ENCODE measurements at places on chromosomes 6 and 20.

GRCh38 chr6:8844968-8845367 is 409.6 kb upstream of the SLC35B3 start:
- no peak for DNase-seq

- peak; percentile 29 for DNase-seq
These were observed 291.2 kb upstream of the ADGRB3 start for GRCh38 chr6:68343901-68344300.

DNA sequence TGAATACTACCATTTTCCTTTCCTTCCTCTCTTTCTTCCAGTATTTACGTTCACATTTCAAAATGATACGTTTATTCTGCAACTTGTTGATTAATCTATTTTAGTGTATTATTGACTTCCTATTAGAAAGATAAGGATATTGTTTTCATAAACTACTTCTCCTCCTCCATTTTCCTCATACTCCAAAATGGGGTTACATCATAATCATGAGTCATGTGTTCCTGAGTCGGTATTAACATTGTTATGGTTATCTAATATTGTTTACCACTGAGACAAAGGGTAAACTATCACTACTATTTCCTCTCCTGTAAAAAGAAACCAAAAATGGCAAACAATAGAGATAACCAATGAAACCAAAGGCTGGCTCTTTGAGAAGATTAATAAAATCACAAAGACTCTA is 126.5 kb upstream of the CDYL start:
- DNase-seq: no peak

- DNase-seq: no peak
These were observed 22.2 kb downstream of the RREB1 start for GRCh38 chr6:7129784-7130569.

- DNase-seq: no peak
These were observed 314.8 kb upstream of the QKI start for GRCh38 chr6:163099621-163100171.

GRCh38 chr6:34095136-34095505 is 50.8 kb downstream of the GRM4 start:
- DNase-seq: no peak

- DNase-seq: no peak
These were observed 8.6 kb downstream of the ADAT2 start for GRCh38 chr6:143441680-143442545.

- DNase-seq: no peak
These were observed 10.2 kb downstream of the TAAR1 start for GRCh38 chr6:132648828-132649227.

DNA sequence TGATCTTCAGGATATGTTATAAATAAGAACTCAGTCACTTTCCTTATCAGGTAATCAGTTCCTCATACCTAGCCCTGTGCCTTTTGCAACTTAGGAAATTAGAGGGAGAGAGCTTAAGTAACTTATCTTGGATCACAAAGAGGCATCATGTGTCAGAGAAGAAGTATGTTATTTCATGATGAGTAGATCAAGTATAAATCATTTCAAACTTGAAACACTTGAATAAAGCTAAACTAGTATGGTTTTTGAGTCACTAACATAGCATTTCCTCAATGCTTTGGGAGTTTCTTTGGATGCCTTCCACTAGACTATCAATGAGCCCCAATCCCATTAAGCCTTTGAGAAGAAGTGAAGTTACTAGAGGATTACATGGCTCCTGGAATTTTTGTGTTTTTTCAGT is 102.6 kb upstream of the TNFAIP3 start:
- DNase-seq: peak; percentile 79

DNA sequence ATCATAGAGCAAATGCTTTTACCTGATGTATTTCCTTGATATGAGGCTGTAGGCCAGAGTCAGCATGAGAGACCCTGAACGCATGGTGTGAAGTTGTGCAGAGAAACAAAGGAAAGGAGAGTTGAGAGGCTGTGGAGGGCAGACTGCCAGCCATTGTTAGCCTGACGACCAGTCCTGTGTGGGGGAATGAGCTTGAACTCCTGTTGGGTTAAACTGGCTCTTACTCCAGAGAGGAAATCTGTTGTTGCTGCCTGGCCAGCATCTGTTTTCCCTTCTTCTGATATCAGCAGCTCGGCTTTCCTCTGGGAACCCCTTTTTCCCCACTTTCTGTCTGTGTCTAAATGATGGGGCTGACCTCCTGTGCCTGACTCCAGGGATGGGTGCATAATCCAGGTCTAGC is 158.2 kb upstream of the ZFP64 start:
- DNase-seq: no peak

GRCh38 chr6:37170273-37171200 is 585 bp downstream of the PIM1 start:
- no peak for DNase-seq

- no peak for DNase-seq
These were observed 64.9 kb upstream of the NUP153 start for GRCh38 chr6:17771609-17772008.

GRCh38 chr6:132614554-132614953 is 9.5 kb downstream of the TAAR2 start:
- no peak for DNase-seq

GRCh38 chr6:67350729-67351128 is 1284.4 kb upstream of the ADGRB3 start:
- DNase-seq: no peak

DNA sequence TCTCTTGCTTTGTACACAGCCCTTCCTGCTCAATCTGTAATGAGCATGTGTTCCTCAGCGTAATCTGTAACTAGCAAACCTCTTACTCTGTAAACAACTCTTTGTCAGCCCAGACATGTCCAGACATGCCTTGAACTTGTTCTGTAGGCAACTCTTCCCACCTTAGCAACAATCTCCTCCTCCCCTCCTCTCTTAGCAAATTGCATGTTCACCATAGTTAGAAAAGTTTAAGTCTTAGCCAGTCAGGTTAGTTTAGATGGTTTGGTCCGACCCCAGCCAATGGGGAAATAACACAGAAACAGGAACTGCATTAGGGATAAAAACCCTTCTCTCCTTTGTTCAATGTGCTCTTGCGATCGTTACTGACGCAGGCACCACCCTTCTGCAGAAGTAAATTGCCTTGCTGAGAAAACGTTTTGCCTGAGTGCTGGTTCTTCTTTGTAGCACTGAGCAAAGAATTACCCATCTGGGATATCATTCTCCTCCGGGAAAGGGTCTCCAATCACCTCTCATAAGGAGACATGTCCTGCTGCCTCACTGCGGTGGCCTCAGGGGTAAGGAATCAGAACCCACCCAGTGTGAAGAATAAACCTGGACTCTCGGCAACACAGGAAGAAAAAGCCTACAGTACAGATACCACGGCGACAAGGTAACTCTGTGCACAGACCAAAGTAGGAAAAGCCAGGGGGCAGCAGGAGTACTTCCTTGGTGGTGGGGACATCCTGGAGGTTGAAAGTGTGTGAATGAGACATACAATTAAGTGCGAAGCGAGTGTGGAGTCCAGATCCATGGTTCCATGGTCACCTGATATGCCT is 26.2 kb downstream of the PLN start:
- peak; percentile 45 for DNase-seq

DNA sequence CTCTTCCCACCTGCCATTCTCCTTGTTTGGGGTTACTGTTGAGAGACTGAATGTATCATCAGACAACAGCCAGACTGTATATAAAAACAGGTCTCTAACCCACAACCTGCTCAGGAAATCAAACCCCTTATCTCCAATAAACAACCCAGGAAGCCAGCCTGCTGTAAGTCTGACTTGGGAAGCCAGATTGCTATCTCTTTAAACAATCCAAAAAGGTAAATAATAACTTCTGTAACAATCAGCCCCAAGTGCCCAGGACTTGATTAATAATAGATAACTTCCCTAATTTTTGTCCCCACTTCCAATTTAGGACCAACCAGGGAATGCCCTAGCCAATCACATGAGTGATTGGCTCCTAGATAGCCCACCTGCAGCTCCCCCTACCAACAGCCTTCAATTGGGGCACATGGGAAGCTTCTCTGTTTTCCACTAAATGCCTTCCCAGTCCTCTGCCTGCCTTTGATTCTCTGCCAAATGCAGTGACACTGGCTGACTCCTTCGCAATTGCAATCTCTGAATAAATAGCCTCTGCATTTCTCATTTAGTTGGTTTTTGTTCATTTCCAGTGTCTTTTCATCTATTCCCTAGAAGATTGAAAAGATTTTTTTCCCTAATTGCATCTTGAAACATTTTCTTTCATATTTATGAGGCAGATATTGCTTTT is 117.1 kb upstream of the TAB2 start:
- no peak for DNase-seq

DNA sequence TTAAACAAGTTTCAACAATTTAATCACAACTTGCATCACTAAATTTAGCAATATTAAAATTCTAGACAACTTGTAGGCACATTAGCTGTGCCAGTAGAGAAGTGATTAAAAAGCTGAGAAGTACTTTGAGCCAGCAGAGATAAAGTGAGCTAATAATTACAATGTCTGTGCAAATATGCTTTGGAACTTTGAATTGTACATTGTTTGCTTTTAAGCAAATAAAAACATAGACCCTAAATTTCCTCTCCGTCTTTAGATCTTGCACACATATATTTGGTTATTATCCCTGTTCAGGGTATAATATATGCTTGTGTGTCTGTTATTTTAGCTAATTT is 44.2 kb upstream of the DEFB112 start:
- no peak for DNase-seq

- DNase-seq: no peak
These were observed 21.4 kb downstream of the ZFAND3 start for GRCh38 chr6:37840940-37841300.

- DNase-seq: no peak
These were observed 59.8 kb upstream of the HSF2 start for GRCh38 chr6:122339661-122340060.

DNA sequence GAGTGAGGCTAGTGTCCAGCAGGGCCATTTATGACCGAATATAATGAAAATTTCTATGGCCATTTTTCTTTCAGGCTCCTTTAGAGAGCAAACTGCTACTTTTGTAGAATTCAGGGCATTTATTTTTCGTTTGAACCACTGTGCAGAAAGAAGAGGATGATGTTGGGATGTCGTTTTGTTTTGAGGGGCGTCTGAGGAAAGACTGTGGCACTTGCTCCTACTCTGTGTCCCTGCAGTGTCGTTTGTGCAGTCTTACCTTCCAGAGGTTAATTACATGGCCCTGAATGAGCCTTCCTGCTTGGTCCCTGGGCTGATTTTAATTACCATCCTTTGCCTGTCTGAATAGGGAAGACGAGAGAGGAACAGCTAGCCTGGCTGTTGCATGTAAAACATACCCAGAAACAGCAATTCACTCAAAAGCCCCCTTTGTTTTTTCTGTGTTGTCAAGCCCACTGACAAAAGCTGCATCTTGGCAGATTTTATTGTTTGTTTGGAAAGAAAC is 65.3 kb downstream of the CTNNBL1 start:
- no peak for DNase-seq

DNA sequence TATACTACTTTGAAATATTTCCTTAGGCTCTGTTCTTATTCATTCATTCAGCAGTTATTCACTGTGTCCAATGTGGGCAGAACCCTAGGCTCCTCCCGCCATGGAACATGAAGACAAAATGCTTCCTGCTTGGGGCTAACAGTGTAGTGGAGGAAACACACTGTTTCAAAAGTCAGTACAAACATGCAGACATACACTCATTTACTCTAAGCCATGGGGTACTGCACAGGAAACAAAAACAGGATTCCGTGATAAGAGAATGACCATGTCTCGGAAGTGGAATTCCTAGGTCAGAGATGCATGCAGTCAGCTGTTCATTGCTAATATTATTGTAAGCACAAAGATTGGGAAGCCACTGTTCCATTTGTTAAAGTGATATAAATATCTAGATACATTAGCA is 18.4 kb upstream of the FAM209A start:
- DNase-seq: no peak

DNA sequence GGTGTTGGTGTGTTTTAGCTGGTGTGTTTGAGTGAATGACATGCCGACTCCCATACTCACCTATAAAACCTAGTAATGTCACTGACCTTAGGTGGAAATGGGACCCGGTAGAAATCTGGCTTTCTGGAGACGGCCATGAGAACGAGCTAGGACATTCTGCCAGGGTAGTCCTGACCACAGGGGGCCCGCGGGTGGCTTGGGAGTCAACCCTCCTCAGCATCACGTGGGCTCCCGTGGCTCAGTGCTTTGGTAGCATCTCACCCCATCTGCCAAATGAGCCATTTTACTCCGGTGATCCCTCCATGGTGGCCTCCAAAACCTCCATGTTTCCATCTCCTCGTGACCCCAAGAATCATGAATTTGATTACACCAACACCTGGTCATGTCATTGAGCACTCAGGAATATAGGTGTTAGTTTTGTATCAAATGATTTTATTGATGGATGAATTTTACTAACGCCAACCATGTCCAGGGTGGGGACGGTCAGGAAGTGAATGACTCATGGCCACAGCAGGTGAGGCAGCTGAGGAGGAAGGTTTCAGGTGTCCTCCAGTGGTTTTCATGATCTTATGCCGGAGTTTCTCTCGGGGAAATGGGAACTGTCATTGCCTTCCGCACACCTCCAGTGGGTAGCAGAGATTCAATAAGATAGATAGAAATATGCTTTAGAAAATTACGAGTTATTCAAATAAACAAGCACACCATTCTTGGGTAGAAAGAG is 195.0 kb downstream of the SYNDIG1 start:
- no peak for DNase-seq

DNA sequence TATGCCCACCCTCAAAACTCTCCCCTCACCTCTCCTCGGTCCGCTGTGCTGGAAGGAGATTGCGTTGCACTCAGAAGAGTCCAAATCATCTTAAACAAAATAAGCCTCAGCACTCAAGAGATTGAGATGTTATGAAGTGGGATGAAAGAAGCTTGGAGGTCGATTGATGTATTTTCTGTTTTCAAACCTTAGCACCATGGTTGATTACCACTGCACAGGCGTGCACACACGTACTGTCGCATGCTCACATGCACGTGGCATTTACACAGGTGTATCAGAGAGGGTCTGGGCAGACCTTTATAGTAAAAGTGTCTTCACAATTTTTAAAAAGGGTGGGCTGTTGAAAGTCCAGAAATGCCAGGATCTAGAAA is 612 bp upstream of the AGPAT4 start:
- no peak for DNase-seq

- DNase-seq: peak; percentile 66
These were observed 8.8 kb upstream of the MOG start for GRCh38 chr6:29647927-29648642.
